ENCODE measurements at places on chromosomes 1 and 21.

DNA sequence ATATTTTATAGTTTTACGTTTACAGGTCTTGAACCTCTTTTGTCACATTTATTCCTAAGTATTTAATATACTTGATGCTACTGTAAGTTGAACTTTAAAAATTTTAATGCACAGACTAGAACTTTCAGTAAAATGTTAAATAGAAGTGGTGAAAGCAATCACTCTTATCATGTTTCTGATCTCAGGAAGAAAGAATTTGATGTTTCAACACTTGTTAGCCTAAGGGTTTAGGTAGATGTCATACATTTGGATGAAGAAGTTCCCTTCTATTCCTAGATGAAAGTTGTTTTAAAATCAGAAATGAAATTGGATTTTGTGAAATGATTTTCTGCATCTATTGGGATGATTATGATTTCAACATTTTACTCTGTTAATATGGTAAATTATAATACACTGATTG is 63.6 kb upstream of the TTLL7 start:
- no peak for DNase-seq

GRCh38 chr1:226948996-226949395 is 8.9 kb downstream of the COQ8A start:
- no peak for DNase-seq

- no peak for DNase-seq
Measured at GRCh38 chr1:71835442-71835813, 446.9 kb downstream of the NEGR1 start.

DNA sequence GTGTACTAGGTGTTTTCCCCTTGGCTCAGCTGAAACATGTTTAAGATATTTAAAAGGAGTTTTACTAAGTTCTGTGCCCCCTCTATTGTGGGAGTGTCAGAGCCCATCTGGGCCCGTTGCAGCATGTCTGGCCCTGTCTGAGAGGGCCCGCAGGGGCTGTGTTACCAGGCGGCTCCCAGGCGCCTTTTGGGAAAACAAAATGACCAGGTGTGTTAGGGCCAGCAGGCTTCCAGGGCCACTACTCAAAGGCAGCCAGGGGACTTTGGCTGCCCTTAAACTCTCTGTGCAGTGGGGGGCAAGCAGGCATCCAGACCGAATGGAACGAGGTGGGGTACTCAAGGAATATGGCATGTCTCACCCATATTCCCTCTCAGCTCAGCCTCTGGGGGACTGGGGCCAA is 111.7 kb downstream of the KCNN3 start:
- DNase-seq: no peak

- DNase-seq: no peak
Measured at GRCh38 chr21:38448671-38449385, 49.4 kb downstream of the ERG start.

DNA sequence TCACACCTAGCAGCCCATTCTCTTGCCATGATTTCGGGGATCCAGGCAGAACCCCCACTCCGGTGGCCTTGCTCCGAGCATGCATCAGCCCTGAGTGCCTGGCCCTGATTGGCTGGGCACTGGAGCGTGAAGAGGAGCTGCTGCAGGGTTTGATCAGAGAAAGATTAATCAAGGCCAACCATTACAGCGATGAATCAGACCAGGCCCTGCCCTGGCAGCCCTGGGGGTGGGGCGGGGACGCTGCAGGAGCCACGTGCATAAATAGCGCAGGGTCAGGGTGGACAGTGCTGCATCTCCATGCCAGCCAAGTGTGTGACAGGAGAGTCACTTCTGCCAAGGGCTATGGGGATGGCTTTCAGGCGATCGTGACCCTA is 3.4 kb upstream of the FAM131C start:
- no peak for DNase-seq

DNA sequence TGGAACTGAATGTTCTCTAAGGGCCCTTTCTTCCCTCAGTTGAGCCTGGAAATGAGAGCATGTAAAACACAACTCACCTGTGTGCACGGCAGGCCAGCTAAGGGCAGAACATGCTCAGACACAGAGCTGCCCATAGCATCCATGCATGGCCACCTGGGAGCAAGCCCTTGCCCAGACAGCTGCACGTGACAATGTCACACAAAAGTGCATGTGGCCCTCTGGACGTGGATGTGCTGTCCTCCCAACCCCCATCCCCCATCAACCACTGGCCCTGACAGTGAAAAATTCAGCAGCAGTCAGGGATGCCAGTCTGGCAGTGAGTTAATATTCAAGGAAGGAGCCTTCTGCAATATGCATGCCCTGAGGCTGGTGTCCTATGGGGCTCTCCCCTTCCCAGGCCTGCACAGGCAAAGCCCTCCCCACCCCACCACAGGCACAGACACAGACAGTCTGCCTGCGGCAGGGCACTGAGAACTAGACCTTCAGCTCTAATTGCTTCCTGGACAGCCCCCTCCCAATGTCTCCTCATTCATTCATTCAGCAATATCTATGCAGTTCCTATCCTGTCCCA is 14.6 kb upstream of the COL16A1 start:
- no peak for DNase-seq

DNA sequence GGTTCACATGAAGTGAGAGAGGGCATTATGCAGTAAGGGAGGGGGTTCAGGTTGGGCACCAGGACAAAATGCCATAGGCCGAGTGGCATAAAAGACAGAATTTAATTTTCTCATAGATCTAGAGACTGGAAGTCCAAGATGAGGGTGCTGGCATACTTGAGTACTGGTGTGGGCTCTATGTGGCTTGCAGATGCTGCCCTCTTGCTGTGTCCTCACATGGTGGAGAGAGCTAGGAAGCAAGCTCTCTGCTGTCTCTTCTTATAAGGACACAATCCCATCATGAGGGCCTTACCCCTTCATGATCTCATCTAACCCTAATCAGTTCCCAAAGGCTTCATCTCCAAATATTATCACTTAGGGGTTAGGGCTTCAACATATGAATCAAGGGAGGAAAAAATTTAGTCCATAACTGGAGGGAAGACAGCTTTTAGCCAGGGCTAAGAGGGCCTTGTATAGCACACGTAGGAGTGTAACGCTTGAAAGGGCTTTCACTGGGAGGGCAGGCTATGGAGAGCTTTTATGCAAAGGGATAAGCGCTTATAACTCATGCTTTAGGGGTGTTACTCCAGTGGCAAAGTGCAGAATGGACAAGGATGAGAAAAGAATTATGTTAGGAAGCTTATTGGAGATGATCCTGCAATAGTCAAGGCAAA is 64.5 kb downstream of the PLPPR5 start:
- no peak for DNase-seq

DNA sequence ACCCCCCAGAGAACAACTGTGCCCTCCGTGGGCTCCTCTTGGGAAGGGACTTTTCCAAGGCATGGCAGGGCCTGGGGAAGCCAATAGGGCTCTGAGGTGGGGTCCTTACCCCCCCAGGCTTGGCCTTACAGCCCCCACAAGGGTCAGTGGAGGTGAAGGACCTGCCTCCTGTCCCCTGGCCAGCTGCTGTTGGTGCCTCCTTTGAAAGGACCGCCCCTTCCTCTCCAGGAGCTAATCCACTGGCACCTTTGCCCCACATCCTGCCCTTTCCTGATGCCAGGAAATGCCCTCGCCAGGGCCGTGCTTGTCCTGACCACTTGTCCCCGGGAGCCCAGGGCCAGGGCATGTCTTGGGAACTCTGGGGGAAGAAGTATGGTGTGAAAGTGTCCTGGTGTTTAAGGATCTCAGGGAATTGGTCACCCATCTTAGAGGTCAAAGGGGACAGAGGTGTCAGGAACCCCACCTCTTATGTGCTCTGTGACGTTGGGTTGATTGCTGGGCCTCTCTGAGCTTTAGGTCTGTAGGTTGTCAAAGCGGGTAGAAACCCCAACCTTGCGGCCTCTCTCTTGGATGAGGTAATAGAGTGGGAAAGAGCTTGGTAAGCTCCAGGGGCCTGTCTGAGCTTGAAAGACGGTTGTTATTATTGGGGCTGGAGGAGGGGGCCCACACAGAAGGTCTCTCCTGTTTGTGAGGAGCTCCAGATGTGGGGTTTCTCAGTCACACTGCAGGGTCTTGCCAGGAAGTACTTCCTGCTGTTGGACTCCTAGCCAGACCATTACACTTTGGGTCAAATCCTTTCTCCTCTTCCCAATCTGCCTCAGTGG is 2.8 kb downstream of the KCNQ4 start:
- peak; percentile 56 for DNase-seq

DNA sequence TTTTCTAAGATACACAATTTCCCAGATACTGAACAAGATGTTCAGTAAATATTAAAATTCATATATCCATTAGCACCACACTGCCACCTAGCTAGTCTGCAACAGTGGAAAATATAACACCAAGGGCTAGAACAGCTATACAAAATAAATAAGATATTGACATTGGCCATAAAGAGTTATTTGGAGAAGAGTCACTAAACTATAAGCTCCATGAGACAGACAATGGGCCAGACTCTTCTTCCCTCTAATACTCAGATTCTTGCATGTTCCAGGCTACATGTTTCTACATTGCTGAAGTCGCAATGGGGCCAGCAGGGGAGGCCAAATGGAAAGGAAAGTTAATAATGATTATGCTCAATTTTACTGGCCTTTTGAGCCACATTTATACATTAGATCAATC is 21.5 kb downstream of the SPATA6 start:
- no peak for DNase-seq

DNA sequence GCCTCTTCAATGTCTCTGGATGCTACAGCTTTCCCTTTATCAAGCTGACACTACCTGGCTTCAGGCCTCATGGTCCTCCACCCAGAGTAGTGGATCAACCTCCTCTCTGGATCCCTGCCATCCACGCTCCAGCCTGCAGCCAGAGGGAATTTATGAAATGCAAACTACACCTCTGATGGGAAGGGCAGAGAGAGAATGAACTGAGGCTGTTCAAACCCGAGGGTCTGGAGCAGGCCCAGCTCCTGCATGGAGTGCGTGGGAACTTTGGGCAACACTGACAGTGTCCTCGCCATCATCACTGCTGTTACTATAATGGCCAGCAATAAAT is 157.8 kb downstream of the TRABD2B start:
- no peak for DNase-seq

- no peak for DNase-seq
Measured at GRCh38 chr21:45067462-45068285, 6.7 kb upstream of the ADARB1 start.

GRCh38 chr21:46028573-46029091 is 47.1 kb downstream of the COL6A1 start:
- DNase-seq: no peak

- DNase-seq: no peak
Measured at GRCh38 chr1:228214921-228215662, 7.2 kb downstream of the OBSCN start.

- peak; percentile 50 for DNase-seq
Measured at GRCh38 chr1:61051719-61052394, 30.5 kb upstream of the NFIA start.

- DNase-seq: no peak
Measured at GRCh38 chr1:182080040-182080439, 18.5 kb upstream of the ZNF648 start.

GRCh38 chr1:119046785-119047438 is 58.8 kb upstream of the TBX15 start:
- DNase-seq: no peak

DNA sequence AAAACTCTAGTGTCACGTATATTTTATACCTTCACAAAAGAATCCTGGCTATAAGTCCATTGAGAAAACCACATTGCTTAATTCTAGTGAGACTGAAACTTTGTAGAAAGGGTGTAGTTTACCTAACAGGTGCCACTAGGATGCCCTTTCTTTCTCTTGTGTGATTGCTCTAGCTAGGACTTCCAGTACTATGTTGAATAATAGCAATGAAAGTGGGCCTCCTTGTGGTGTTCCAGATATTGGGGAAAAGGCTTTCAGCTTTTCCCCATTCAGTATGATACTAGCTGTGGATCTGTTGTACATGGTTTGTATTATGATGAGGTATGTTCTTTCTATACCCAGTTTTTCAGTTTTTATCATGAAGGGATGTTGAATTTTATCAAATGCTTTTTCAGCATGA is 39.7 kb upstream of the CHODL start:
- no peak for DNase-seq

DNA sequence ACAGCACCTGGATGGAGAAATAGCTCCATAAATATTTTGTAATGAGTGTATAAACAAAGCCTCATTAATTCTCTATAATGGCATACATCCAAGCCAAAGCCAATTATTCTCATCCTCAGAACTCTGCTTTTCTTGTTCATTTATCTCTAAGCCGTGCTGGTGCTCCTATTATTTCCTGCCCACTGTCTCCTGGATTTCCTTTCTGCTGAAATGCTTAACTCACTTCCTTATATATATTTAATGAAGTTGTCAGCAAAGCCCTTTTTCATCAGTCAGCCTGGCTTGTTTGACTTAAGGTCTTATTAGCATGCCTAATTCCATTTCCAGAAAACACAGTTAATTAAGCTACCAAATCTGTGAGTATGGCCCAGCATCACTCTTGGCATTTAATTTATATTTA is 93.4 kb downstream of the SLC25A24 start:
- DNase-seq: no peak

DNA sequence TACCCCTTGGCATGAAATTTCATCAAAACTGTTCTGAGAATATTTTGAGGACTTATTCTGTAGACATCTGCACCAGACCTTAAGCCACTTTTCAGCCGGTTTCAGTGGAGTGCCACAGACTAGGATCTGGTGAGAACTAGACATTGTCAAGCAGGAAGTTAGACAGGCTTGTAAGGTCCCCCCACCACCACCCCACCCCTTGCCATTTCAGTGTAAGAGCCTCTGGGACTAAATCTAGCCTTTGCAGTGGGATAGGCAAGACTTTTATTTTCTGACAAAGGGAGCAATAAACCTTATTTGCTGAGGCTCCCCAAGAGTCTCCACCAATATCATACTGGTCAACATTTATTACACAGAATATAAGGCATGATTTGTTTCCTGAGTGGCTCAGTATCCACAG is 77.9 kb upstream of the EXO1 start:
- no peak for DNase-seq

- no peak for DNase-seq
Measured at GRCh38 chr1:87743256-87743655, 414.6 kb downstream of the LMO4 start.

DNA sequence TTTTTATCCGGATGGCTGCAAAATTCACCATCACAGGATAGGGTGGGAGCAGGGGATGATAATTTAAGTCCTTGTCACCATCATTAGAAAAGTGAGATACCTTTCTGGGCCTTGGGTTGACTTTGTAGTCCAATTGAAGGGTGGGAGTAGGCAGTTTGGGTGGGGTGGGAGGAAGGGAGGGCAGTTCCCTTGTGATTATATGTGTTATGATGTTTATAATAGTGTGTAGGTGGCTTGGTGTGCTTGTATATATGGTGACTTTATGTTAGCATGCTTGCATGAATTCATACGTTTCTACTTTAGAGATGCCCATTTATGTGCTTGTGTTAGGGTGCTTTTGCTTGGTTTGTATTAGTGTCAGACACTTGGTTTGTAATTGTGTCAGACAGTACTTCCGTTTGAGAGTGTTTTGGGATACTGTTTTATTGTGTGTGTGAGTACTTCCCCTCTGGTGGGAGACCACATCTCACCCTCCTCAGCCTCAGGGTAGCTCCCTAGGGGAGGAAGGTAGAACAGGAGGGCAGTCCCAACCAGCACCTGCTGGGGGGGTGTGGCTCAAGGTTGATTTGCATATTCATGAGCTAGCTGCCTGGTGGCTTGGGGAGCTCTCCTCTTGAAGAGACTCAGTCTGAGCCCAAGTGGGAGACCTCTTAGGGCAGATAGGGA is 6.3 kb upstream of the POU3F1 start:
- DNase-seq: no peak

Data from kidney (tissue), 22 donors.